ENCODE measurements at places on chromosomes 2 and 18.

GRCh38 chr2:132910432-132910831 lies 240.4 kb upstream of the LYPD1 start:
- no peak for DNase-seq

DNA sequence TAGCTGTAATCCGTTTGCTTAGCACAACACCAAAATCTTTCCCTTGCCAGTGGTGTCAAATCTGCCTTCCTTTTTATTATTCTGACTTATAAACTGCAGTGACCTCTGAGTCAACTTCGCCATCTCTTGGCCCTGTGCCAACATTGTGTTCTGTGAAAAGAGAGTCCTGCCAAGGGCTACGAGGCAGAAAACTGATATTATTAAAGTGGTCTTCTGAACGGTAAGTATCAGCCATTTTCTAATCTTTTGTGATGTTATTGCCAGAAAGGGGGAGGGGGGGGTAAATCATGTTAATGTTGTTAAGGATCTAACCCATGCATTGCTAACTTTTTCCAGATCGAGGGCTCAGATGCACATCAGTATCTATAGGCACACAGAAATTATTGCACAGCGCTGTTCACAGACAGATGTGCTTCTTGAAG lies 121.5 kb upstream of the LTBP1 start:
- DNase-seq = no peak

- no peak for DNase-seq
These were observed 44.2 kb upstream of the AQP4 start for GRCh38 chr18:26909599-26910290.

- DNase-seq = no peak
These were observed 34.5 kb downstream of the TMEM182 start for GRCh38 chr2:102796337-102796736.

- no peak for DNase-seq
These were observed 116.9 kb downstream of the SH3BP4 start for GRCh38 chr2:235068701-235069100.

- no peak for DNase-seq
These were observed 58.2 kb downstream of the SERPINB8 start for GRCh38 chr18:64027931-64028695.

DNA sequence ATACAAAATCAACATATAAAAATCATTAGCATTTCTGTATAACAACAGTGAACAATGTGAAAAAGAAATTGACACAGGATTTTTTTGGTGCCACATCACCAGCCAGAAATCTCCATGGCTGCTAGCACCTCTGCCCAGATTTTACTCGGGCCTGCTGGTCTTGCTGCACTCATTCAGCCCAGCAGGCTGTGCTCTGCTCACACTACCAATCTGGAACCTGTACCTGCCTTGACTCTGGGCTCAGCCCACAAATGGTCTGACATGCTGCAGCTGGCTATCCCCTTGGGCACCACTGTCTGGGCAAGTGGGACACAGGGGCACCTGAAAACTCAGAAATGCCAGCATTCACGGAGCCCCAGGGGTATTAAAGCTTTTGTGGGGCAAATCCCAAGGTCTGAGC lies 392.5 kb upstream of the NRXN1 start:
- no peak for DNase-seq

DNA sequence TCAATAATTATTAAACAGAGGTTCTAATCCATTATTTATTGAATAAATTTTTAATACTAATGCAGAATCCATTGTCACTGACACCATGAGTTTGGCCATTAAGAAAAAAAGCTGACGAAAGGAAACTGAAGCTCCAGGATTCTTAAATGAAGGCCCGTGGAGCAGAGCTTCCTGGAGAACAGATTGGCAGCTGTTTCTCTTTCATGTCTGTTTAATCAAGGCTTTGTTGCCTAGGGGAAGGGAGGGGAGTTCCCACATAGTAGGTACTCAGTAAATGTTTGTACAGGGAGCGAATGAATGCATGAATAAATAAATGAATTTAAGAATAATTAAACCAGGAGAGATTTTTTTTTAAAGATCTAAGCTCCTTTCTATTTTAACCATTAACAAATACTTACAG lies 315.1 kb upstream of the KLHL29 start:
- no peak for DNase-seq

DNA sequence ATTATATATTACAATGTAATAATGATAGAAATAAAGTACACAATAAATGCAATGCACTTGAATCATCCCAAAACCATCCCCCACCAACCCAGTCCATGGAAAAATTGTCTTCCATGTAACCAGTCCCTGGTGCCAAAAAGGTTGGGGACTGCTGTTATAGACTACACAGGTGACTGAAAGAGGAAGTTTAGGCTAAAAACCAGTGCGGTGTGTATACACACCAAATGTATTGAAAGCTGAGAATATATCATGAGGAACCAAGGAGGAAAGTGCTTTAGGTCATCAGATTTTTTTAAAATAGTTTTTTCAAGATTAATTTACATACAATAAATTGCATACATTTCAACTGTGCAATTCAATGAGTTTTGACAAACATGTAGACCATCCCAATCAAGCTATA lies 20.5 kb upstream of the C1D start:
- DNase-seq = no peak

DNA sequence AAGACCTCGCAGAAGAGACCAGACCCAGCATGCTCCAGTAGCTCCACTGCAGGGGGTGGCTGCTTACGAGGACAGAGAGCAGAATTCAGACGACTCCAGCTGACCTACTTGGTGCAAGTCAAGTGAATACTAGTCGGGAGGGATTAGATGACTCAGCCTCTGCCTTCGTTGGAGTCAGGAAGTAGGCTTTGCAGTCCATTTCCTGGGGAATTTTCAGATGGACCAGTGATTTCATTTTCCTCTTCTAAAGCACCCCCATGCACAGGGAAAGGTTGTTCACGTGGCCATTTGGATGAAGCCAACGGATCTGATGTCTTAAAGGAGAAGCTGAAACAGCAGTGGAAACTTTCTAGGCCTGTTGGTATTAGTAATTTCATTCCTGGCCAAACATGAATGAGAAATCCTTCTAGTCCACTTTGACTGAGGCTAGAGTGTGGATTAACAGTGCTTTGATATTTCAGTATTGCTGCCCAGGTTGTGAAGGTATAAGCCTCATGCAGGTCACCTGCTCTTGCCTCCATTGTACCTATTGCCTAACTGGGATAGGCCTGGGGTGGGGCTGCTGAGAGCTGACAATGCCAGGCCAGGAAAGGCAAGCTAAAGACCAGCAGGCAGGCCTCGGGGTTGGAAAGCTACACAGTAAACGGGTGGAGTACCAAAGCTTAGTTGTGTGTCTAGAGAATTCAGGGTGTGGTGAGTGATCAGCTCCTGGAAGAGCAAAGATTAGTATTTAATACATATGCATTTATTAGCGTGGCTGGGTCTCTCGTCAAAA lies 117.6 kb upstream of the FOSL2 start:
- no peak for DNase-seq

- no peak for DNase-seq
These were observed 109.3 kb downstream of the EN1 start for GRCh38 chr2:118738106-118738505.

- no peak for DNase-seq
These were observed 215.4 kb upstream of the NRXN1 start for GRCh38 chr2:51247252-51247805.

DNA sequence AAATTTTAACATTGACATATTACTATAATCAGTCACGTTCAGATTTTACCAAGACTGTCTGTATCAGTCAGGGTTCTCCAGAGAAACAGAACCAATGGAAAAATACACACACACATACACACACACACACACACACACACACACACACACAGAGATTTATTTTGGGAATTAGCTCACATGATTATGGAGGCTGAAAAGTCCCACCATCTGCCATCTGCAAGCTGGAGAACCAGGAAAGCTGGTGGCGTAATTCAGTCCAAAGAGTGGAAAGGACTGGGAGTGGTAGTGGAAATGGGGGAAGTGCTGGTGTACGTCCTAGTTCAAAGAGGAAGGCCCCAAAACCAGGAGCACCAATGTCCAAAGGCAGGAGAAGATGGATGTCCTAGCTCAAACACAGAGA lies 166.4 kb downstream of the AKAIN1 start:
- DNase-seq = no peak

All from T-helper 17 cell (primary cell).